Stimulated activated naive CD4-positive, alpha-beta T cell treated with Interleukin-2 at 50 U/mL for 16 hours (primary cell): ENCODE measurements at places on chromosomes 2 and 18.

GRCh38 chr2:120758181-120759144 is 22.8 kb downstream of the GLI2 start:
- no peak for DNase-seq

- no peak for DNase-seq
Measured at GRCh38 chr2:128271597-128271910, 47.1 kb downstream of the HS6ST1 start.

GRCh38 chr2:23697256-23698075 is 229.5 kb downstream of the ATAD2B start:
- DNase-seq = no peak

GRCh38 chr2:118130385-118130784 is 42.1 kb downstream of the INSIG2 start:
- no peak for DNase-seq

DNA sequence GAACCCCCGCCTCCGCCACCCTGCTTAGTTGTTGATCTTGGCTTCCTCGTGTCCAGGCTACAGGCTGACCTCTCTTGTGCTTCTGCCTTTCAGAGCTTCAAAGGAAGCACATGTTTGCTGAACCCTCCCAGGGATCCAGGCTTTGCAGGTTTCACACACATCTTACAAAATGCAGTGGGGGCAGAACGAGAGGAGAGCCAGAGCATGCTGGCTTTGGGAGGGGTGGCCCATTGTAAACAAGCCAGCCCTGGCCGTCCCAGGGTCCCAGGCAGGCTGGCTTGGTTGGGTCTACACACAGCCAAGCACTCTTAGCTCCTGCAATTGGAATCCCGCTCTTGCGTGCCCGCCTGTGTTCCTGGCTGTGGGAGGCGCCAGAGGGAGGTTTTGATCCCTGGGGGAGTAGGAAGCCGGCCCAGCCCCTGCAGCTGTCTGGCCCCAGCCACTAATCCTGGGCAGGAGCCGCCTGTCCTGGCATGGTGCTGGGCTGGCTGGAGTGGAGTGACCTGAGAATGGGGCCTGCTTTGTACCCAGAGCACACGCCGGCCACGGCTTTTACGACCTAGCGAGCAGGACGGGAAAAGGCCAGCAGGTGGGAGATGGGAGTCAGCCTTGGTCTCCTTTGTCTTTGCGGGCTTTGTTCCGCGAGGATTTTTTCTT is 53.9 kb downstream of the SH3BP4 start:
- no peak for DNase-seq

DNA sequence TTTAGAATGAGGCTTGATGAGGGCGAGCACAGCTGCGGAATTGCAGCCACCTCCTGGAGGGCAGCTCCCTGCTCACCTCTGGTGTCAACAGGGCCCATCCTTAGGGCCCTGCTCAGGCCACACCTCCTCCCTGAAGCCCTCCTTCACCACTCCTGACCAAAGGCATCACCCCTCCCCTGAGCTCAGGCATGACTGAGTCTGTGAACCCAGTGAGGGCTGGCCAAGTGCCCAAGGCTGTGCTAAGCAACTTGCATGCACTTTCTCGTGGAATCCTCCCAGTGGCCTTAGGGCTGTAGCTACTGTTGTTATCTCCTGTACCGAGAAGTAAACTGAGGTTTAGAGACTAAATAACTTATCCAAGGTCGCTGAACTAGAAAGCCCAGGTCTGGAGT is 101.7 kb downstream of the KLHL29 start:
- DNase-seq = no peak

DNA sequence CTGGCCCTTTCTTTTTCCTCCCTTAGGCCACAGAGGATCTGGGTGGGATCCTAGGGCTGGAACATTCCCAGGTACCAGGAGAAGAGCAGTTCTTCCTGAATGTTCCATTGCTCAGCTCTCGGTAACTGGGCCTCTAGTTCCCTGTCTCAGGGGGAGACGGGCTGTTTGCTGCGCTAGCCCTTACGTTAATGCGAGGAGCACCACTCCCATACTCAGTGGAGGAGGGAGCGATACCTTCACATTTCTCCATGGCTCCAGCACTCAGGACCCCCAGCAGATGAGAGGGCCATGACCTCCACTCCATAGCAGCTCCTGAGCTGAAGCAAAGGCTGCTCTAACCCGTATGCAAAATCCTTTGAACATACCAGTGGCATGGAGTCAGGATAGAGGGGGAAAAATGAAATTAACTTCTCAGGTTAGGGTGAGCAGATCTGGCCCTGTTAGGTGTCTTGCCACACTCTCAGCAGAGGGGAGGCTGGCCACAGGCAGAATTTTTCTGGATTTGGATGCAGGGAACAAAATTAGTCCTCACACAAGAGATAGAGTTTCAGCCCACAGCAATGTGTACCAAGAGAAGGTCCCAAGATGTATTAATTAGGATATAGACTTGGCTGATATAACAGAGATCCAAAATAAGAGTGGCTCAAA is 206.7 kb downstream of the ZFP36L2 start:
- no peak for DNase-seq

- DNase-seq = no peak
Measured at GRCh38 chr2:190462611-190463010, 54.5 kb downstream of the MFSD6 start.

DNA sequence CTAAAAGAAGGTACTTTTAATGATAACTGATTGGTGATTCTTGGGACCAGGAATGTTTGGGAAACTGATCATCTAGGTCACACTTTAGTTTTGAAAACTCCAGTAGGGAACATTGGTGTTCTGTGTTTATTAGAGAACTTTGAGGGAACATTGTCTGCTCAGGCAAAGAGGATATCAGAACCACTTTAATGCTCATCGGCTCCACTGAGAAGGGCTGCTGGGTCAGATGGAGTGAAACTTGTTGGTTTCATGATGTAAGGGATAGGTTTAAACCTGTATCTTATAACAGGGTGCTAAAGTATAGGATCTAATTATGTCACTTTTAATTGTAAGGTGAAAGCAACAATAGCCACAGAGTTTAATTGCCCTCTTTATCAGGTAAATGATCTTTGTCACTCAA is 14.2 kb upstream of the POLI start:
- DNase-seq = no peak

GRCh38 chr2:109719871-109720270 is 74.2 kb upstream of the RGPD5 start:
- no peak for DNase-seq

DNA sequence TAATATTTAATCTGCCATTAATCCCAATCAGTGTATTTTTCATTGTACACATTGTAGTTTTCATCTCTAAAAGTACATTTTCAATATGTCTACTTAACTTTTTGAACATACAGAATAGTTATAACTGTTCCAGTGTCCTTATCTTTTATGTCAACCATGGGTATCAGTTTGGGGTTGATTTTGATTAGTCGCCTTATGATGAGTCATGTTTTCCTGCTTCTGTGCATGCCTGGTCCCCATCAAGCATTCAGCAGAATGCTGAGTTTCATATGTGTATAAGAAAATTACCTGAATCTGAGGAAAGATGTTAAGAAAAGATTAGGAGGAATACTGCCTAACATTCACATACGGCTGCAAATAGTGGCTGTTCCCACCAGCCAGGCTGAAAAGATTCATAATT is 17.7 kb downstream of the SPDYA start:
- no peak for DNase-seq

DNA sequence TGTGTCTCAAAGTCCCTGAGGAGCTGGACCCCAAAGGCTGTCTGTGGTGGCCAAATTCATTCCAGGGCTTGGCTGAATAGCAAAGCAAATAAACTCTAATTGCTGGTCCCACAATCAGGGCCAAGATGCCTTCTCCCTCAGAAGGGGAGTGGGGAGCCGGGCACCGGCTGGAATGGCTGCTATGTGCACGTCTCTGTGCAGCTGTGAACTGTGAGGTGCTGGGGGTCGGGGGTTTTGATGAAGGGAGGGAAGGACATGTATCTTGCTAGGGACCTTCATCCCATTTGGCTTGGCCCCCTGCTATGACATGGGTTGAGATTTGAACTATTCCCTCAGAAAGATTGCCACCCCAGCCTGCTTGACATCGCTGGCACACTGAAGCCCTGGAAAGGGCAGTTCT is 60.4 kb downstream of the CIB4 start:
- DNase-seq = no peak

- no peak for DNase-seq
Measured at GRCh38 chr2:44290261-44290660, 15.0 kb downstream of the SLC3A1 start.

GRCh38 chr2:105142239-105142638 is 99.3 kb upstream of the GPR45 start:
- DNase-seq = no peak

DNA sequence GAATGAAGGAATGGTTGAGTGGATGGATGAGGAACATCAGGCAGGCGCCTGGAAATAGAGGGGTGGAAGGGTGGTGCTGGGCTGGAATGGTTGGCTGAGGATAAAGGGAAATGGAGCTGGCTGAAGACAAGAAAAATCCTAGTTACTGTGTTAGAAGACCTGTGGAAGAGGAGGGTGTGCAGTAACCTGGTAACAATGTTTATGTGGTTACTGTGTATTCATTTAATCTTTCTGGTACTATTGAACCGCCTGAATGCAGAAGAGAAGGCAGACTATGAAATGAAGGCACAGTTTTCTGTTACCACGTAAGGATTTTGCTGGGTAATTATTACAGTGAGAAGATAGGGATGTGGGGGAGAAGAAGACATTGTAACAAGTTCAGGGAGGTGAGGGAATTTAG is 110.3 kb upstream of the MGAT5 start:
- DNase-seq = no peak

- no peak for DNase-seq
Measured at GRCh38 chr18:56890632-56891031, 239.5 kb downstream of the WDR7 start.

GRCh38 chr2:84946204-84947009 is 24.6 kb upstream of the KCMF1 start:
- DNase-seq = peak; percentile 76

DNA sequence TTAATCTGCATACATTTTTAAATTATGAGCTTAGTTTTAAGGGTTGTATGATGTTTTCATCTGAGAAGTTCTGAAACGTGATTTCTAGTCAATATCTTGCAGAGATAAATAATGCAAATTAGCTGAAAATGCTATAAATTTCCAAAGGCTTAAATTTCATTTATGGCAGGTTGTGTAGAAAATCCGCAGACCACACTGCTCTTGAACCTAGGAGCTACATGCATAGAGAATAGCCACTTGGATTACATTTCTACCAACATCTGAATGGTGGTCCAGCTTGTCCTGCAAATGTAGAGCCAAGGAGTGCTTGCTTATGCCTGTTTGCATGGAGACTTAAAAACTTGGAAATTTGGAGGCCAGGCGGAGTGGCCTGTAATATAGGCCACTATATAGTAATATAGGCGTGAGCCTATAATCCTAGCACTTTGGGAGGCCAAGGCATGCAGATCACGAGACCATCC is 6.8 kb downstream of the MAT2A start:
- no peak for DNase-seq

- DNase-seq = no peak
Measured at GRCh38 chr2:241302759-241303651, 12.5 kb downstream of the HDLBP start.

DNA sequence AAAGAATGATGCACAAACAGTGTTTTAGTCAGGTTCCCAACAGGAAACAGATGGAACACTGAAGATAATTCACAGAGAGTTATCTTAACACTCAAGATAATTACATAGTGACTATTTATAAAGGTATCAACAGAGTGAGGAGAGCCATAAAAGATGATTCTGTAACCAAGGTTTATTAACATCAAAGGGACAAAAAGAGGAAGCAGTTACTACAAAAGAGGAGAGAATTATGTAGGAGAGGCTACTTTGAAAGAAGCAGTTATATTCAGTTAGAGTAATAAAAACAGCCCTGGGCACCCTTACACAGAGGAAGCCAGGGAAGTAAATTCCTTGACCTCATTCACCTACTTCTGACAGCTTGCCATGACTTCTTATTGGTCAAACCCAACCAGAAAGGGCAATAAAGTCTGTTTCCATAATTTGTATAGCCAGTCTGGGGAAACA is 326.5 kb upstream of the SLC39A10 start:
- DNase-seq = no peak

GRCh38 chr2:70979180-70979488 is 704 bp downstream of the ANKRD53 start:
- no peak for DNase-seq

- no peak for DNase-seq
Measured at GRCh38 chr18:57961876-57962505, 82.0 kb upstream of the NEDD4L start.

GRCh38 chr2:33497221-33497650 is 20.8 kb downstream of the RASGRP3 start:
- no peak for DNase-seq

DNA sequence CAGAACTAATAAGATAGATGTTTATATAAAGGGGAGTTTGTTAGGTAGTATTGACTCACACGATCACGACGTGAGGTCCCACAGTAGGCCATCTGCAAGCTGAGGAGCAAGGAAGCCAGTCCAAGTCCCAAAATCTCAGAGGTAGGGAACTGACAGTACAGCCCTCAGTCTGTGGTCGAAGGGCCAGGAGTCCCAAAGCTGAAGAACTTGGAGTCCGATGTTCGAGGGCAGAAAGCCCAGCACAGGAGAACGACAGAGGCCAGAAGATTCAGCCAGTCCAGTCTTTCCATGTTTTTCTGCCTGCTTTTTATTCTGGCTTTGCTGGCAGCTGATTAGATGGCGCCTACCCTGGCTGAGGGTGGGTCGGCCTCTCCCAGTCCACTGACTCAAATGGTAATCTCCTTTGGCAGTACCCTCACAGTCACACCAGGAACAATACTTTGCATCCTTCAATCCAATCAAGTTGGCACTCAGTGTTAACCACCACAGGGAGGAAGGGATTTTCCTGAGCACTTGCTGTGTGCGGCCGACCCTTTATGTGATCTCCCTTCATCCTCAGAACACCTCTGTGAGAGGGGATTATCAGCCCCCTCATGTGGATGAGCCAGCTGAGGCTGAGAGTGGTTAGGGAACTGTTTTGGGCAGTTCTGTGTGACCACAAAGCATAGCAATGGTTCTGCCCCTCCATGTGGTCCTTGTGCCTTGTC is 78.3 kb downstream of the RNF144A start:
- no peak for DNase-seq

- DNase-seq = no peak
Measured at GRCh38 chr18:68177807-68178702, 536.9 kb downstream of the TMX3 start.

- DNase-seq = no peak
Measured at GRCh38 chr18:25825979-25826776, 264.2 kb downstream of the SS18 start.

GRCh38 chr2:236636714-236637470 is 67.3 kb downstream of the ACKR3 start:
- DNase-seq = no peak

DNA sequence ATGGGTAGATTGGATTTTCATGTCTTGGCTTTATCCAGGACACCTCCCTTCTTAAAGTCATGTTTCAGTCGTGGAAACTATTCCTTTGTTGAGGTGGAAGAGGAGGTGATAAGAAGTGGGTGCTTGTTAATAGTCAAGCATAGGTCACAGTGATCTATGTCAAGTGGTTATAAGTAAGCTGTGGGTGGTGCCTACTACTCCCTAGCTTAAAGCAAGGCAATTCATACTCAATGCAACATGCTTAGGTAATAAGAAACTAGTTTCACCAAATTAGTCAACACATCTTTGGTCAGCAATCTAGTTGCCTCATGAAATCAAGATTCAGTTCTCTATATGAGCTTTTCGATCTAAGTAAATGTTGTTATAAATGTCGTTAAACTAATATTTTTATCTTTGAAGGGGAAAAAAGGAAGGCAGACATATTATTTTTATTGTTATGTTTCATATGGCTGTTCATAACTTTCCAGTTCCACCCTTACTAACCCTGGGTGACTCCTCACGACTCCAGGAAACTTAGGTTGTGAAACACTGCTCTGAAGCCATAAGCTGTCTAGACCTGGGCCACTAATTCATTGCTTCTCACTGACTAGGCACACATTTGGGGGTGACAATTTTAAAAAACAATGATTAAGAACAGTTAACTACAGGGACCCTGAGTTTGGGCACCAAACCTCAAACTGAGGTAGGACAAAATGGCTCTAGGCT is 5.8 kb upstream of the ABCB11 start:
- DNase-seq = no peak
